ENCODE measurements at places on chromosomes 3 and 15. TPM values are rescaled to one million over a fixed set of nuclear protein-coding genes. Genes with fewer than 3 reads are reported as not detected.

DNA sequence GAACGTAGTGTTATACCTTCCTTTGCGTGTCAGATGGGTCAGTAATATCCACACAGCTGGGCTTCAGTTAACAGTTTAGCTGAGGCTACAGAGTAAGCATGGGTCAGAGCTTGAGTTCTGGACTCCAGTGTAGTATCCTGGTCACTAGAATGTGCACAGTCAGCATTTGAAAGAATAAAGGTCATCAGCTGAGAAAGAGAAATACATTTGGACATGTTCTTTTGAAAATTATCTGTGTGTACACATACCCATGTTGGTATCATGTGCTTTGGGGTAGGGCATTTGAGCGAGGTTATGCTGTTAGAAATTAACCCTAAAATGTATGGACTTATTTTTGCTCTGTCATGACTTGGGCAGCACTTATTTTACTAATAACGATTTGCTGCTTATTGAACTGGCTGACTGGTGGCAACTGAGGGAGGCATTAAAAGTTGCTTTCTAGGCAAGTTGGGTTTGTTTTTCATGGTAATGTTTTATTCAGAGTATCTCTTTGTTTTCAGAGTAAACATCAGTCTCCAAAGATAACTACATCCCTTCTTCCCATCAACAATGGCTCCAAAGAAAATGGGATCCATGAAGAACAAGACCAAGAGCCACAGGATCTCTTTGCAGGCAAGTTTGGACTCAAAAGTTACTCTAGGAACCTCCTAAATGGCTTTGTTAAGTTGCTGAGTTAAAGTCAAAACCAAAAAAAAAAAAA is 16.4 kb downstream of the SNX1 start:
- peaks cover 26% of the 10 kb centered on the region for H3K4me1 ChIP-seq
- H3K36me3 ChIP-seq = peaks cover 16% of the 10 kb centered on the region
- H3K27ac ChIP-seq = peak overlapping the region; percentile 29
- no peaks in the 10 kb centered on the region for H3K27me3 ChIP-seq
- H3K4me3 ChIP-seq = no peak overlapping the region
- no peak for DNase-seq

GRCh38 chr15:27084844-27085243 is 113.9 kb downstream of the GABRG3 start:
- H3K27ac ChIP-seq = no peak overlapping the region
- H3K27me3 ChIP-seq = no peaks in the 10 kb centered on the region
- no peak for DNase-seq
- H3K36me3 ChIP-seq = no peaks in the 10 kb centered on the region

GRCh38 chr15:83837945-83838571 is 184.1 kb downstream of the ADAMTSL3 start:
- no peaks in the 10 kb centered on the region for H3K36me3 ChIP-seq
- peaks cover 4% of the 10 kb centered on the region for H3K27me3 ChIP-seq
- H3K4me1 ChIP-seq = no peaks in the 10 kb centered on the region
- no peak for DNase-seq
- no peak overlapping the region for H3K27ac ChIP-seq
- no peak overlapping the region for H3K4me3 ChIP-seq

DNA sequence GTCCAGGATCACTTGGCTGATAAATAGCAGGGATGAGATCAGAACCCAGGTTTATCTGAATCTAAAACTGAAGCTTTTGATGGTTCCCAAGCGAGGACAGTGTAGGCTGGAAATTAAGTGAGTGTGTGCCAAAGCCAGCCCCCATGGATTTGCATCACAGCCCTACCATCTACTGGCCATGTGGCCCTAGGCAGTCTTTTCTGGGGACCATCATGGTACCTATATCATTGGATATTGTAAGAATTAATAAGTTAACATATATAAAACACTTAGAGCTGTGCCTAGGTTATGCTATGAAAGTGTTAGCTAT is 32.8 kb upstream of the SSR3 start:
- DNase-seq = no peak
- H3K4me3 ChIP-seq = no peak overlapping the region
- peaks cover 12% of the 10 kb centered on the region for H3K4me1 ChIP-seq
- no peaks in the 10 kb centered on the region for H3K27me3 ChIP-seq
- H3K36me3 ChIP-seq = peaks cover 2% of the 10 kb centered on the region

DNA sequence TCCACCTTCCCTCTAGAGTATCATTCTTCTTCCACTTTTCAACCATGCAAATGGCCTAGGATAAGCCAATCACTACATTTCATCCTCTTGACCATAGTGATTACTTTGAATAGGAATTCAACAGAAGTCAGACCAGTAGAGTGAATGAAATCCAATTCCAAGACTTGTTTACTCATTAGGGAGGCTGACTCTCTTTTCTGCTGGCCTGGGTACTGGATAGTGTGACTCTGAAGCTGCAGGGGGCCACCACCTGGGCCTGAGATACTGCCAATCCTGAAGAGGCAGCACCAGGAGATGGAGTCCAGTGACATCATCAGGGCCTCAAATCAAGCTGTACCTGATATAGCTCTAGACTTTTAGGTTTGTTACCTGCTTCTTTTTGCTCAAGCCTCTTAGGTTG is 7.0 kb upstream of the FSTL1 start:
- no peak overlapping the region for H3K27ac ChIP-seq

DNA sequence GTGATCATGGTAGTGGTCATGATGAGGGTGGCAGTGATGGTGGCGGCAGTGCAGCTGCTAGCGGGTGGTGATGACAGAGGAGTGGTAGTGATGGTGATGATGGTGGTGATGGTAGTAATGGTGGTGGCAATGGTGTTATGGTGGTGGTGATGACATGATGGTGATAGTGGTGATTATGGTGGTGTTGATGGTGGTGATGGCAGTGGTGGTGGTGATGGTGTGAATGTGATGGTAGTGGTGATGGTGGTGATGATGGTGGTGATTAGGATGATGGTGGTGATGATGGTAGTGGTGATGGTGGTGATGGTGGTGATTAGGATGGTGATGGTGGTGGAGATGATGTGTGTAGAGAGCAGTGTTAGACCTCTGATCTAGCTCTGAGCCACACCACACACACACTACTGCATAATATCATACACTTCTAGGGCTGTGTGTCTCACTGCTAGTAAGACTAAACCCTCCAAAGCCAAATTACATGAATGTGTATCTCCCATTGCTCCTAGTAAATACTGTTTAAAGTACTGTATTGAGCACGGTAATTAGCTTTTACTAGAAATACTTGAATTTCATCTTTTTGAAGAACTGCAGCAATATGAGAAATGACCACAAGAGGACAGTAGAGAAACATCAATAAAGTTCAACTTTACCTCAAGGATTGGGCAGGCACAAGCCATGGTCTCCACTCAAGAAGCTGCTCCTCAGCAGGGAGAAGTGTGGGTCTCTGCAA is 28.8 kb downstream of the TMED3 start:
- no peak overlapping the region for H3K4me3 ChIP-seq
- no peaks in the 10 kb centered on the region for H3K36me3 ChIP-seq
- H3K27me3 ChIP-seq = no peaks in the 10 kb centered on the region
- H3K27ac ChIP-seq = no peak overlapping the region

DNA sequence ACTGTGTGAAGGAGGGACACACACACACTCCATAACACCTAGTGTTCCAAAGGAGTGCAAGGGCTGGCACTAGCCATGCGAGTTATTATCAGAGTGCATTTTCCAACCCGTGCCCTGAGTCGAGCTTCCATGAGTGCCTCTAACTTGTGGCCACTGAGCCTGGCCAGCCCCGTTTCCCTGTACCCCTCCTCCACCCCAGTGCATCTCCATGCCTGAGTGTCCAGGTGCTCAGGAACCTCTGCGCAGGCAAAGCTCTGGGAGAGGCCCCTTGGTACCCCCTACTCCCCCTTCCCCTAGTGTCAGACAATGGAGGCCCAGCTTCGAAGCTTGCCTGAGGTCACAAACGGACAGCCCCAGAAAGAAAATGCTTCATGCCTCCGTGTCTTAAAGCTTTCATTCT is 45.2 kb upstream of the HES1 start:
- DNase-seq = no peak
- no peak overlapping the region for H3K27ac ChIP-seq
- peaks cover 46% of the 10 kb centered on the region for H3K4me1 ChIP-seq
- H3K36me3 ChIP-seq = no peaks in the 10 kb centered on the region

DNA sequence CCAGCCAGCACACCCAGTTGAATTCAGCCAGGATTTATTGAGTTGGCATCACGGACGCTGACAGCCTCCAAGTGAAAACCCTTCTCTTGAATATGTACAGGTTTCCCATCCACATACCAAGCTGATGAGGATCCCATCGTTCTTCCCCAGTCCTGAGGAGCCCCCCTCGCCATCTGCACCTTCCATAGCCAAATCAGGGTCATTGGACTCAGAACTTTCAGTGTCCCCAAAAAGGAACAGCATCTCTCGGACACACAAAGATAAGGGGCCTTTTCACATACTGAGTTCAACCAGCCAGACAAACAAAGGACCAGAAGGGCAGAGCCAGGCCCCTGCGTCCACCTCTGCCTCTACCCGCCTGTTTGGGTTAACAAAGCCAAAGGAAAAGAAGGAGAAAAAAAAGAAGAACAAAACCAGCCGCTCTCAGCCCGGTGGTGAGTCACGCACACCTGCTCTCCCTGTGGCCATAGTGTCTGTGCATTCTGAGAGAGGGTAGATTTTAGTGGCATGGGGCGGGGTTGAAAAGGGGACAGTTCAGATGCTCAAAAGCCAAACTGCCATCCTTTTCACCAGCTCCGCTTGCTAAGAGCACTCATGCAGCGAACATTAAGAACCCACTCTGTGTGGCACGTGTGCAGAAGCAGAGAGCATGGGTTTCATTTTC is 51.2 kb downstream of the KLHL25 start:
- H3K27ac ChIP-seq = no peak overlapping the region
- H3K27me3 ChIP-seq = no peaks in the 10 kb centered on the region
- peaks cover 21% of the 10 kb centered on the region for H3K4me1 ChIP-seq

The ILDR1 gene
- total RNA-seq = not detected

The PIGX gene
- 31.2 TPM for total RNA-seq

The SYNPR gene
- total RNA-seq = not detected

The SAMMSON gene
- 0.39 TPM for total RNA-seq

The DNAJA4 gene
- total RNA-seq = not detected

The CCDC33 gene
- not detected for total RNA-seq

The ADGRG7 gene
- total RNA-seq = not detected
